Aorta (tissue), 5 donors: ENCODE measurements at places on chromosomes 11 and 22. TPM values are rescaled to one million over a fixed set of nuclear protein-coding genes. Genes with fewer than 3 reads are reported as not detected.

The RELT gene
- total RNA-seq: 13.2 TPM

The RASL10A gene
- total RNA-seq: 3.0 TPM

The NCF4 gene
- total RNA-seq: 42.4 TPM

The RAPSN gene
- total RNA-seq: 0.71 TPM

The FAR1 gene
- 81.8 TPM for total RNA-seq

The TRIM29 gene
- 1.3 TPM for total RNA-seq

DNA sequence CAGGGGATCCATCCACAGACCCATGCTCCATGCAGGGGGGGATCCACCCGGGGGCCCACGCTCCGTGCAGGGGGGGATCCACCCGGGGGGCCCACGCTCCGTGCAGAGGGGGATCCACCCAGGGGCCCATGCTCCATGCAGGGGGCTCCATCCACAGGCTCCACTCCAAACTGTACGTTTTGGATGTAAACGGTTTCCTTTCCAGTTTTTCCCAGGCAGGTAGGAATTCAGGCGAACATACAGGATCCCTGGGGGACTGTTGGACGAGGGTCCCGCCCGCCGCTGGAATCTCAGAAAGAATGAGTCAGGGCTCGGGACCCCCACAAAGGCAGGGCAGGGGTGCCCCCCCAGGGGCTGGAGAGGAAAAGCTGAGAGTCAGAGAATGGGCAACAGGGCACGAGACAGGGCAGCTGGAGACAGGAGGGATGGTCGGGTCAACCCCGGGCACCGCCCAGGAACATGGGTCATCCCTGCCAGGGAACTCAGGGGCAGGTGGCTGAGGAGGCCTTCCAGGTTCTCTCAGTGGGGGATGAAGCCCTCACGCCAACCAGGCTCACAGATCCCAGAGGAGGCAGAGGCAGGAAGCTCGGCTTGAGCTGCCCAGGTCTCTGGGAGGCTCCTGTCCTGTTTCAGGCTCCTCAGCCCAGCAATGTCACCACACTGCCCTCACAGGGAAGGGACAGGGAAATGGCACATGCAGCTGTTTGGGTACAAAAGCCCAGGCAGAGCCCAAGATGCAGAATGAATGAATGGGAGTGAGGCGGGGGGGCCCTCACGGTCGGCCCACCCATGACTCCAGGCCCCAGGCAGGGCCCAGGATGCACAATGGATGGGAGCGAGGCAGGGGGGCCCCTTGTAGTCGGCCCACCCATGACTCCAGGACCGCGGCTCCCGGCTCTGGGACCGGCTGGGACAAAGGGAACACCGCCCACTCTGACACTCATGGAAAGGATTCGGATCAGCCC is 200.2 kb downstream of the BRD1 start:
- DNase-seq: peak; percentile 71

DNA sequence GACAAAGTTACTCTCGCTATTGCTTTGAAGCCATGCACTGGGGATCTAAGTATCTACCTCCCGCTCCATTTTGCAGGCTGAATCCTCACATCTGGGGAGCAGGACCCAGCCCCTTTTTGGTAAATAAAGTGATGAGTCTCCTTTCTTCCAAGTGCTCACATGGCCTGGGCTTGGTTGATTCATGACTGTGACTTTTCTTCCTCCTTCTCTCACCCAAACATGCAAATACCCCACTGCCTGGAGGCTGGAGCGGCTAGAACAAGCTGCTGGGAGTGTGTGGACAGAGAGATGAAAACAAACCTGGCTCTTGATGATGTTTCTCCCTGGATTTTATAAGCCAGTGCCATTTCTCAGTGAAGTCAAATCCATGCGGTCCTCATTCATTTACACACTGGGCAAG is 72.7 kb downstream of the TRIM29 start:
- no peak for DNase-seq

GRCh38 chr11:125593114-125593820 is 615 bp downstream of the STT3A start:
- DNase-seq: no peak

- DNase-seq: no peak
Observed at GRCh38 chr11:11558396-11558795, 63.4 kb downstream of the GALNT18 start.

- no peak for DNase-seq
Observed at GRCh38 chr11:74701351-74701750, 29.9 kb downstream of the CHRDL2 start.

GRCh38 chr11:58055806-58056401 is 25.2 kb downstream of the OR6Q1 start:
- DNase-seq: no peak

GRCh38 chr11:96090711-96091110 is 166.8 kb upstream of the MTMR2 start:
- DNase-seq: no peak

GRCh38 chr11:131581046-131581445 is 210.6 kb downstream of the NTM start:
- no peak for DNase-seq

- no peak for DNase-seq
Observed at GRCh38 chr11:47688111-47688510, 27.1 kb downstream of the AGBL2 start.

GRCh38 chr11:72730737-72731136 is 21.5 kb downstream of the ARAP1 start:
- no peak for DNase-seq

DNA sequence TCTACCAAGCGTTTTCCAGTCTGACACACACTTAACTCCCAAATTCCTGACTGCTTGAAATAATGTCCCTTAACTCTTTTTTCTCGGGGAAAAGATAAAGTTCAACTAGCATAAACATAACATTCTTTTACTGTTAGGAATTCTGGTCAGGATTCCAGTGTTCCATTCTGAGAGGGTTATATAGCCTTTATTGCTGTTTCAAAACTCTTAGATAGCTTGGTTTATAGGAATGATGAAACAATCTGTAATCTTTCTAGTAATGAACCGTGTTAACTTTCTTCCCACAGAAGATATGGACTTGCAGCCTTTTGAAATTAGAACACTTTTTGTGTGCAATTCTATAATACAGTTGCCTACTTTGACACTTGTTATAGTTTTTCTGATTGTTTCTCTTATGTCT is 8.6 kb downstream of the REXO2 start:
- DNase-seq: no peak

DNA sequence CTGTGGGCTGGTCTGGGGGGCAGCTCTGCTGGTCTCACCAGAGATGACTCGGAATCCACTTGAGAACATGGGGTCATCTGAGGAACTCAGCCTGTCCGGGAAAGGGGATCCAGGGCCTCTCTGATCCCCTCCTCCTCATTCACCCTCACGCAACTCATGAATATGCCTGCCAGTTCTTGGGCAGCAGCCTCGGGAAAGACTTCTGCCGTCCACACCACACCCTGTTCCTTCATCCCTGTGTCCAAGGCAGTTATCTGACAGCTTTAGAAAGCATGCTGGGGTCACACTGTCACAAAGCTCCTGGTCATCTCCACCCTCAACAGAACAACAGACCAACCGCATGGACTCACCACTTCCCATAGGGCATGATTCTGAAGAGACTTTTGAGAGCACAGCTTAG is 88.3 kb downstream of the AMOTL1 start:
- no peak for DNase-seq

GRCh38 chr11:76739798-76740197 is 43.4 kb upstream of the TSKU start:
- no peak for DNase-seq

- DNase-seq: no peak
Observed at GRCh38 chr11:114128399-114128798, 68.9 kb downstream of the ZBTB16 start.

DNA sequence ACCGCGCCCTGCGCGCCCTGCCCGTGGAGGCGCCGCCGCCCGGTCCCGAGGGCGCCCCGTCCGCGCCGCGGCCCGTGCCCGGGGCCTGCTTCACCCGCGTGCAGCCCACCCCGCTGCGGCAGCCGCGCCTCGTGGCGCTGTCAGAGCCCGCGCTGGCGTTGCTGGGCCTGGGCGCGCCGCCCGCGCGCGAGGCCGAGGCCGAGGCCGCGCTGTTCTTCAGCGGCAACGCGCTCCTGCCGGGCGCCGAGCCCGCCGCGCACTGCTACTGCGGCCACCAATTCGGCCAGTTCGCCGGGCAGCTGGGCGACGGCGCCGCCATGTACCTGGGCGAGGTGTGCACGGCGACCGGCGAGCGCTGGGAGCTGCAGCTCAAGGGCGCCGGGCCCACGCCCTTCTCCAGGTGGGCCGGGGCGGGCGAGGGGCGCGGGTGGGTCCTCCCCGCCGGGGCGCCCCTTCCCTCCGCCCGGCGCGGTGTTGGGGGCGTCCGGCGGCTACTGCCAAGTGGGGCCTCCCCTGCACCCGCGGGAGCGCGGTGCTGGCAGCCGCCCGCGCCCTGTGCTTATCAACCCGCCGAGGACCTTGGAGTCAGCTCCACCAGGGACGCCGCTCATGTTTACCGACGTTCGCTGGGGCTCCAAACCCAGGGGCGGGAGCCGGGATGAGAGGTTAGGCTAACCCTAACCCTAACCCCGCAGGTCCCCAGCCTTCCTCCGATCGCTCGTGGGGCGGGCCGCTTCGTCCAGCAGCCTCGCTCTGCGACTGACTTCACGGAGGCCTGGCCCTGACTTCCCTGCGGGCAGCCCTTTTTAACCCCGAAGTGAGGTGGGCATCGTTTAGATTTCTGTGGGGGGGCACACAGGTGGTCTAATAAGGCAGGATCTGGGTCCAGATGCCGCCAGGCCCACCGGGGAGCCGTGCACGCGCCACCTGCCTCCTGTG is 649 bp downstream of the SELENOO start:
- no peak for DNase-seq

DNA sequence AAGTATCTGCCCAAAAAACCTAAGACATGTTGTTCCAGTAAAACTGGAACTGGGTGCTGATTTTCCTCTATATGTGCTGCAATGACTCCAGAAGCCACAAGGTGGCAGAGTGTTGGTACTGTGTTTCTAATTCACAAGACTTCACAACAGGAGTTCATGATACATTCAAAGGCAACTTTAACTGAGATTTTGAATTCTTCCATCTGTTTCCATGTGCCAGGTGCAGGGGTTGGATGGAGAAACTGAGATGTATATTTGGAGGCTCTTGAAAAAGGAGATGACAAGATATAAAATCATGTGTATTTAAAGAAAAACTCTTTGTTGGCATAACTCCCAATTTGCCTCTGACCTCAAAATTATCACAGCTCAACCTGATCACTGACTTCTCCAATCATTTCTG is 1098.6 kb upstream of the CCDC90B start:
- DNase-seq: no peak

- DNase-seq: no peak
Observed at GRCh38 chr11:115699733-115700132, 195.5 kb upstream of the CADM1 start.

- no peak for DNase-seq
Observed at GRCh38 chr11:95229993-95230809, 801 bp downstream of the SESN3 start.

- peak; percentile 80 for DNase-seq
Observed at GRCh38 chr11:6611092-6611962, 689 bp downstream of the TAF10 start.

- no peak for DNase-seq
Observed at GRCh38 chr11:21116009-21116408, 446.6 kb downstream of the NELL1 start.

DNA sequence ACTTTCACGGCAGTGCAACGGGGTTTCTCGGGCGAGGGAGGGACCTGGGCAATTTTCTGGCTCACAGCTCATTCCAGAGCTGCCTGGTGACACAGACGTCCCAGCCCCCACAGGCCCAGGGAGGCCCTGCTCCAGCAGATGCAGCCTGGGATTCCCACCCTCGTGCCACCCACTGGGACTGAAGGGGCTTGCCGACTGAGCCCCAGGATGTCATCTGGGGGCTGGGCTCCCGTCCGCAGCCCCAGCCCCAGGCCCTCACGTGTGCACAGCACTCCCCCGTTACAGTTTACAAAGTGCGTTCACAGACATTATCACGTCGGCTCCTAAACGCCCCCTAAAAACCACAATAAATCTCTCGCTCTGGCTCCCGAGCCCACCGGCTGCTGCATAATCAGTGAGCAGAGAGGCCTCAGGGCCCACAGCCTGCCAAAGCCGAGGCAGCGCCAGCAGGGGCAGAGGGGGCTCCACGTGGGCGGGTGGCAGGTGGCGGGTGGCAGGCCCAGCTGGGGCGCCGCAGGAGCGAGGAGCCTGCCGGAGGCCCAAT is 76.9 kb upstream of the TCF20 start:
- DNase-seq: no peak

- DNase-seq: no peak
Observed at GRCh38 chr11:103779054-103779453, 257.4 kb upstream of the DDI1 start.

DNA sequence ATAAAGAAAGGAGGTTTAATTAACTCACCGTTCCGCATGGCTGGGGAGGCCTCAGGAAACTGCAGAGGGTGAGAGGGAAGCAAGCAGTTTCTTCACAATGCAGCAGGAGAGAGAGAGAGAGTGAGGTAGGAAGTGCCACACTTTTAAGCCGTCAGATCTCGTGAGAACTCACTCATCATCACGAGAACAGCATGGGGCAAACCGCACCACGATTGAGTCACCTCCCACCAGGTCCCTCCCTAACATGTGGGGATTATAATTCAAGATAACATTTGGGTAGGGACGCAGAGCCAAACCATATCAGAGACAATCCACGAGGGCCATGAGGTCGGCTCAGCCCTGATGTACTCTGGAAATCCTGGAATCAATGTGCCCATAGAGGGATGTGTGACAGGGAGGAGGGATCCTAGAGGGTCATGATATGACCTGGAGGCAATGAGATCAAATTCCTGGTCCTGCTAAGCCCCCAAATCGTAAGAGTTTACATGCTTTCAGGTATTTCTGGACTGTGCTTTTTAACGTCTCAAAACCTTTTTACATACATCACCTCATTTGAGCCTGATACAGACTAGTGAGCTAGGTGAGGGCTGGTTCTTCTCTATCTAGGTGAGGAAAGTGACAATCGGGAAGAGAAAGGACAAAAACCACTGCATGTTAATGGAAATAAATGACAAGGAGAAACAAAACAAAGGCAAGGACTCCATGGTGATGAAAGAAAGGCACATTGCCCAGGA is 19.5 kb upstream of the RASSF10 start:
- no peak for DNase-seq

- no peak for DNase-seq
Observed at GRCh38 chr11:86952221-86952875, 2.8 kb downstream of the FZD4 start.
